ENCODE measurements at places on chromosomes 6 and 20.
A peak's percentile ranks its signal among the peaks of the same experiment; 100 is the strongest.

DNA sequence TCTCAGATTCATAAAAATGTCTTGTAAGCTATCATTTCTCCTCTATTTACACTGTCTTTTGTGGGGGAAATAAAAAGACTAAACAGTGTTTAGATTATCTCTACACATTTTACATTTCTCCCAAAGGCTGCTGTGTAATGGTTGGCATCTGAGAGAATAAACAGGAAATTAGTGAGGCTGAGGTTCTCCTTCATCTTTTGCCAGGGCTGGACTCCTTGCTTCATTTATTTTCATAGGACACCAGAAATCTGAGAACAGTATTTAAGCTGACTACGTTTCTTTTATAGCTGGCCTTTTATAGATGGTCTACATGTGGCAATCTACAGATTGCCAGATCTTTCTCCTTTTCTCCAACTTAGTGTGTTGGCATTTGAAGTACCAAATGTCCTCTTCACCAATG, 41.5 kb downstream of the PLCB4 start:
- DNase-seq = peak; percentile 12

GRCh38 chr20:3473944-3474343, 3.1 kb downstream of the ATRN start:
- no peak for DNase-seq

DNA sequence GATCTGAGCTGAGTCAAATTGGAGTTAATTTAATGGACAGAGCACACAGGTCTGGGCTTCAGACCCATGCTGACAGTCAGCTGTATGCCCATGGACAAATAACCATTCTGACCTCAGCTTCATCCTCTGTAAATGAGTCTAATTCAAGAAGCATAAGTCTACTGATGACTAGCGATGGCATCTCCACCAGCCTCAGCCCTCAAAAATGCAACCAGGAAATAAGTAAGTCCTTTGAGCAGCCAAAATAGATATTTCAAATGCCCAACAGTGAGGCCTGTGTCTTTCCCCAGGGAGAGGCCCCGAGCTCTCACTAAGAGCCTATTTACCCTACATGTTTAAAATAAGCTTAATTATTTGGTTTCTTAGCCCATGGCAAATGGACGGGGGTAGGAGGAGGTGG, 114.2 kb upstream of the MTHFD1L start:
- DNase-seq = peak; percentile 14

- DNase-seq = no peak
Observed at GRCh38 chr20:45010399-45010828, 44.1 kb downstream of the STK4 start.

- no peak for DNase-seq
Observed at GRCh38 chr20:36988494-36988966, 37.0 kb upstream of the SAMHD1 start.

- no peak for DNase-seq
Observed at GRCh38 chr20:51607170-51607569, 64.7 kb upstream of the NFATC2 start.

DNA sequence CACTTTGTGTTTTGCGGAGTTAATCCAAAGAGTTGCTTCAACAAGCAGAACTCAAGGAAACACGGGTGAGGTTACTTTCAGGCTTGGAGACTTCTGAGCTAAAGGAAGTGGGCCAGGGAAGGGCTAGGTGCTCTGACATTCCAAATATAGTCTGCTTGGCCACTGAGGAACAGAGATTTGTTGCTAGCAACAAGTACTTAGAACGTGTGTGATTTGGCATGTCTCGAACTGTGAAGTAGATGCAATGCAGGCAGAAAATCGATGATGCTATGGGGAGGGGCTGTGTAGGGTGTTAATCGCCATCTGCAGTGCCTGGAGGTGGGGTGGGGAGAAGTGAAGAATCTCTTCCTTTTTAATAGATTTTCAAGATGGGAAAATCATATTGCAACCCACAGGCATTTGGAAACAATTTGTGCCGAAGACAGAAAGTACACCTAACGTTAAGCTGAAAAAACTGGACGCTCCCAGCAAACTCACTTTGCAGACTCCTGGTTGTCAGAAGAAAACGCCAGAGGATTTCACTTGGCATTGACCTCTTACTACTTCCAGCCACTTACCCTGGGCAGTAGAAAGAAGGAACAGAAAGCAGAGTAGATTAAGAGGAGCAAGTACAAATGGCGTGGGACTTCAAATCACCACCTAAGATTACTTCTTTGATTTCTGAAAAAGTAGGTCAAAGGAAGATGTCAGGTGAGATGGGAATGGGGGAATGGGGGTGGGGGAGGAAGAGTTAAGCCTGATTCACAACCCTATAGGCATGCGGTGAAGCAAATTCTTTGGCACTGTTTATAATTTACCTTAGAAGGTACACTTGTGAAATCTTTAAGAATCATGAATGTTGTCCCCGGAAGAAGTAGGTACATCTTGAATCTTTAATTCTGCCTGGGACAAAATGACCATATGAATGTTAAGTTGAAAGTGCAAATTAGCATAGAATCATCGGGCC, 314.1 kb downstream of the CD83 start:
- DNase-seq = no peak

DNA sequence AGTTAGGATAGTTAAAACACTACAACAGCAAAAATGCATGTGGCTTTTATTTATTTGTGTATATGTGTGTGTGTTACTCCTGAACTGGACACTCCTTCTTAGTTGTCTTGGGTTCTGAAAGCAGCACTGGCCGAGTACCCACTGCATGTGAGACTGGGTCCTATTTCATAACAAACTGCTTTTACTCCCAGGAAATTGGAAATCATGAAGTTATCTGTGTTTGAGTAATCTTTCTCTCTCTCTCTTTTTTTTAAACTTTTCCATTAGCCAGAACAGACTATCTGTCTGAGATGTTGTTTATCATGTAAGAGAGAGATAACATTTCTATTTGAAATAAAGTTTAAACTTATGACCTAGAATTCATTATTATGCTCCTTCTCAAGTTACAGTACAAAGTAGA, 110.4 kb downstream of the LIN28B start:
- DNase-seq = no peak

GRCh38 chr20:62402456-62403150, 4.5 kb downstream of the CABLES2 start:
- no peak for DNase-seq

DNA sequence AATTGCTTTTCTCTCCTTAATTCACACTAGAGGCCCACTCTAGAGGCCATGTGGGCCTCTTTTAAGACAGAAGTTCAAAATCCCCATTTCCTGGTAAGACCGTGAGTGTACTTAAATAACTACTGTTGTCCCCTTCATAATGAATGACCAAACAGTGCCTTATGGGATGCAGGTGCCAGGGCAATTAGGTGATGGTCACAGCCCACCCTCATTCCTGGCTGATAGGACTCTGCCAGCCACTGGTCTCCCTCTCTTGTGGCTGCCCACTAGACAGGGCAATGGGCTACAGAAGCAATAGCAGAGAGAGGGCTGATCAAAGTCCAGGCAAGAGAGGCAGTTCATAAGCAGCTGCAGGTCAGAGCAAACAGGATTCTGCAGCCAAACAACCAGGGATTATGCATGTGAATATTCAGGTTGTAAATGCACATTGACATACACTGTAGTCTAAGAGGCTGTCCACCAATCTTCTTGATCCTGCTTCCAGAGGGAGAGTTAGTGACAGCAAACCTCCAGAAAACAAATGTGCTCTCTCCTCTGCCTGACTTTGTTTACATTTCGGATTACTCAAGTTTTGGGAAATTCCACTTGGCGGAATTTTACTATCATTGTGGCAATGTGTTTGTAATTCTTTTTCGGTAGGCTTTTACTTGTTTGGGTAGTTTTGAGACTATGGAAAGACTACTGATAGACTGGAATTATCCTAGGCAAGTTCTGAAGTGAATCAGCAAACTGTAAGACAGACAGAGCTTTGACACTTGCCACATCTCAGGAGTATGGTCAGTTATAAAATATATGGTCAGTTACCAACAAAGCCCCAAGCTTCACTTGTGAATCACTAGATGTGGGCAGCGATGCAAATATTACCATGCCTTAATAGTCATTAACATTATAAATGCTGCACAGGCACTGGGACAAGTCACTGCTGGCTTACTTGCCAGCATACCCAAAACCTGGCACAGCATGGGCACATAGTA, 12.8 kb downstream of the PTPRK start:
- peak; percentile 29 for DNase-seq

- DNase-seq = no peak
Observed at GRCh38 chr6:88238065-88238464, 71.9 kb upstream of the CNR1 start.

- DNase-seq = no peak
Observed at GRCh38 chr6:12103158-12103557, 91.0 kb downstream of the HIVEP1 start.

GRCh38 chr6:82380566-82381185, 17.1 kb downstream of the TPBG start:
- DNase-seq = no peak

- no peak for DNase-seq
Observed at GRCh38 chr6:44618371-44618770, 230.9 kb downstream of the CDC5L start.

GRCh38 chr20:3876676-3877075, 12.5 kb upstream of the PANK2 start:
- no peak for DNase-seq

DNA sequence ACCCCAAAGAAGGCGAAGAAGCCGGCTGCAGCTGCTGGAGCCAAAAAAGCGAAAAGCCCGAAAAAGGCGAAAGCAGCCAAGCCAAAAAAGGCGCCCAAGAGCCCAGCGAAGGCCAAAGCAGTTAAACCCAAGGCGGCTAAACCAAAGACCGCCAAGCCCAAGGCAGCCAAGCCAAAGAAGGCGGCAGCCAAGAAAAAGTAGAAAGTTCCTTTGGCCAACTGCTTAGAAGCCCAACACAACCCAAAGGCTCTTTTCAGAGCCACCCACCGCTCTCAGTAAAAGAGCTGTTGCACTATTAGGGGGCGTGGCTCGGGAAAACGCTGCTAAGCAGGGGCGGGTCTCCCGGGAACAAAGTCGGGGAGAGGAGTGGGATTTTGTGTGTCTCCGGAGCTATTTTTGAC, 69.6 kb downstream of the HFE start:
- peak; percentile 13 for DNase-seq

DNA sequence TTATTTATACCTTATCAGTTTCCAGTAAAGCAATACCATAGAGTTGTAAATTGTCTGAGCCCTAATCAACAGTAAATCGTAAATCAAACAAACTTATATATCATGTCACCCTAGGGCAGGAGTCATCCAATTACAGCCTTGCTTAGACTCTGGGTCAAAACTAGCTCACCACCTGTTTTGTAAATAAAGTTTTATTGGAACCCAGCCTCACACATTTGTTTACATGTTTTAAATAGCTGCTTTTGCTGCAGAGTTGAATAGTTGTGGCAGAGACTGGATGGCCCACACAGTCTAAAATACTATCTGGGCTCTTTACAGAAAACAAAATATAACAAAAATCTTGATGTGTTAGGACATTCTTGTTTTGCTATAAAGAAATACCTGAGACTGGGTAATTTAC, 94.4 kb downstream of the MKKS start:
- DNase-seq = no peak

- no peak for DNase-seq
Observed at GRCh38 chr6:72709431-72709830, 87.6 kb downstream of the KCNQ5 start.

- DNase-seq = no peak
Observed at GRCh38 chr6:51578994-51579393, 508.4 kb downstream of the PKHD1 start.

GRCh38 chr6:42762426-42762859, 16.5 kb upstream of the TBCC start:
- no peak for DNase-seq

GRCh38 chr6:45377043-45377553, 636 bp downstream of the SUPT3H start:
- DNase-seq = peak; percentile 8

- DNase-seq = no peak
Observed at GRCh38 chr20:62820208-62820961, 3.5 kb downstream of the COL9A3 start.

- no peak for DNase-seq
Observed at GRCh38 chr20:3890999-3891929, 2.1 kb downstream of the PANK2 start.

DNA sequence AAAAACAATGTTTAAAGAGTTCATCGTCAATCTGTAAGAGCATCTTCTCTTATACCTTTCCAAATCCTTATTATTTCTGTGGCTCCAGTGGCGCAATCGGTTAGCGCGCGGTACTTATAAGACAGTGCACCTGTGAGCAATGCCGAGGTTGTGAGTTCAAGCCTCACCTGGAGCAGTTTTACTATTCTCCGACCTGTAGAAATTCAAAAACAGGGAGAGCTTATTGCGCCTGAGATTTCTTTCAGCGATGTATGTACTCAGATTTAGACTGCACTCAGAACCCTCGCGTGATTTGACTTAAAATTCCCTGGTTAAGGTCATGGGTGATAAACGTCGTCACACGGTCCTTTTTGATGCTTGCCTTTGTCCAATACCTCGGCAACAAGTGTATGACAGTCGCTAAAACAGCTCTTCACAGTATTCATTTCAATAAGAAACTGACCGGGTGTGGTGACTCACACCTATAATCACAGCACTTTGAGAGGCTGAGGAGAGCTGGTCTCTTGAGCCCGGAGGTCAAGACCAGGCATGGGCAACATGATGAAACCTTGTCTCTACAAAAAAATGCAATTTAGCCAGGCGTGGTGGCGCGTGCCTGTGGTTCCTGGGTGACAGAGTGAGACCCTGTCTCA, 11.9 kb downstream of the GPX5 start:
- no peak for DNase-seq

GRCh38 chr6:28171271-28171670, 29.6 kb downstream of the ZKSCAN8 start:
- DNase-seq = no peak

GRCh38 chr6:157981395-157982101, at the start of gene SYNJ2:
TSS of gene SYNJ2 (plus strand) at chr6:157981863. CDS start at chr6:157981962, 99 bp downstream.
- DNase-seq = peak; percentile 91

DNA sequence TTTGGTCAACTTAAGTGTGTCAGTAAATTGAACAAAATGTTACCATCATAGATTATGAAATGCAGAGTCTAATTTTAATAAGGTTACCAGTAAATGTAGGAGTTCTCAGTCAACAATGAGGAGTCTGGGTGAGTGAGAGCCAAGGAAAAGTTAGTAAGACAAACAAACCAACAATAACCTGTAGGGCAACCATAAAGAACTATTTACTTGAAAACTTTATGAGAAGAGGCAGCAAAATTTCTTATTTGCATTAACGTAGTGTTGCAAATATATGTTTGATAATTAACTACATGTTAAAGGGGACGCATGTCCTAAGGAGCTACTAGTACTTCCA, 131.1 kb upstream of the SOX4 start:
- DNase-seq = no peak

GRCh38 chr6:45200510-45200909, 127.6 kb upstream of the RUNX2 start:
- no peak for DNase-seq

- DNase-seq = no peak
Observed at GRCh38 chr6:43034190-43034525, 12.7 kb downstream of the RRP36 start.

- DNase-seq = no peak
Observed at GRCh38 chr6:163449076-163449475, 34.6 kb downstream of the QKI start.

DNA sequence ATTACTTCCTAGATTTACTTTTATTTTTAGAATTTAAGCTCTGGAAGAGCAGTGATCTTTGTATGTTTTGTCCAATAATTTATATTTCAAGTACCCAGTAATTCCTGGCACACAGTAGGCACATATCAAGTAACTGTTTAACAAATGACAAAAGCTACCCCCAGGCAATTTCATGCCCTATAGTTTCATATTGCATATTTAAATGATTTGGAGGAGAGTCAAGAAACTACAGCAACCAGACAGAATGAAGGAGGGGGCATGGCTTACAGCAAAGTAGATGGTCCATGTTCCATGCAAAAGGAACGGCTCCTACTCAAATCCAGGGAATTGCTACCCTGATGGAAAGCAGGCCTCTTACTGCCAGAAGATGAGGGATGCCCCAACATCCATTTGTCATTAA, 113.5 kb downstream of the ARHGAP18 start:
- no peak for DNase-seq
